ENCODE measurements at places on chromosomes 7 and 10. TPM values are rescaled to one million over a fixed set of nuclear protein-coding genes. Genes with fewer than 3 reads are reported as not detected.

SFTPD gene
- total RNA-seq: not detected

EBLN1 gene
- not detected for total RNA-seq

TECPR1 gene
- 25.5 TPM for total RNA-seq

KEL gene
- total RNA-seq: not detected

CALY gene
- total RNA-seq: not detected

CALD1 gene
- 227 TPM for total RNA-seq

CCL24 gene
- total RNA-seq: not detected

ZDHHC6 gene
- 26.2 TPM for total RNA-seq

PSD gene
- not detected for total RNA-seq

SMO gene
- 6.9 TPM for total RNA-seq

YWHAG gene
- total RNA-seq: 297 TPM

SMKR1 gene
- total RNA-seq: not detected

APBB1IP gene
- 37.2 TPM for total RNA-seq

PTF1A gene
- not detected for total RNA-seq

HOXA1 gene
- total RNA-seq: 1.3 TPM

CHST3 gene
- total RNA-seq: 80.3 TPM

CDK13 gene
- 44.4 TPM for total RNA-seq

- DNase-seq: no peak
Measured at GRCh38 chr7:153581419-153581818, 470.8 kb upstream of the DPP6 start.

DNA sequence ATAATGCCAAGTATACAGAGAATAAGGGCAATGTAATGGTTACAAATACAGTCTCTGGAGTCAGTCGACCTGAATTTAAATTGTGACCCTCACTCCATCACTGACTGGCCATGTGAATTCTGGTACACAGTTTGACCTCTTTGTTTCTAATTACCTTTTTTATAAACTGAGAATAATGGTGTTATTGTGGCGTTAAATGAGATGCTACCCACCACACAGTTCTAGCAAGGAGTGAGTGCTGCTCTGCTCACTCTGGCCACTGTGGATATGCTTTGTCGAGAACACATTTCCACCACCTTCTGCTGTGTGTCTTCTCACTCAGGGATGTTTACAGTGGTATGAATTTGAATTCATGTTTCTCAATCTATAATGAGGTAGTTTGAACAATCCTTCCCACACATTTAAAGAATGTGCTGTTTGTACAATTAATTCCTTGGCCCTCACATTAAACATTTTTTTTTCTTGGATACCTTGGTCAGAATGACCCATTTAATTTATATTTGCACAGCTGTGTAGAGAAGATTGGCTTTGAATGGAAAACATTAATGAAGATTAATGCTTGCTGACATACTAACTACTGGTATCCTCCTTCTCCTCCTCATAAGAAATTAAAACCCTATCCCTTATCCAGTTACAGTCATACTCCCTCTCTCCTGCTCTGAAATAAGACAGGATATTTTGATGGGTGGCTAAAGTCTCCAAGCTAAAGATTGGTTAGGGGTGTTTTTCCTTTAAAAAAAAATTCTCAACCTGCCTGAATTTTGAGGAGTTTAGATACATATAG is 42.4 kb downstream of the PLCE1 start:
- no peak for DNase-seq

- DNase-seq: no peak
Measured at GRCh38 chr7:50679218-50680007, 103.3 kb downstream of the GRB10 start.

DNA sequence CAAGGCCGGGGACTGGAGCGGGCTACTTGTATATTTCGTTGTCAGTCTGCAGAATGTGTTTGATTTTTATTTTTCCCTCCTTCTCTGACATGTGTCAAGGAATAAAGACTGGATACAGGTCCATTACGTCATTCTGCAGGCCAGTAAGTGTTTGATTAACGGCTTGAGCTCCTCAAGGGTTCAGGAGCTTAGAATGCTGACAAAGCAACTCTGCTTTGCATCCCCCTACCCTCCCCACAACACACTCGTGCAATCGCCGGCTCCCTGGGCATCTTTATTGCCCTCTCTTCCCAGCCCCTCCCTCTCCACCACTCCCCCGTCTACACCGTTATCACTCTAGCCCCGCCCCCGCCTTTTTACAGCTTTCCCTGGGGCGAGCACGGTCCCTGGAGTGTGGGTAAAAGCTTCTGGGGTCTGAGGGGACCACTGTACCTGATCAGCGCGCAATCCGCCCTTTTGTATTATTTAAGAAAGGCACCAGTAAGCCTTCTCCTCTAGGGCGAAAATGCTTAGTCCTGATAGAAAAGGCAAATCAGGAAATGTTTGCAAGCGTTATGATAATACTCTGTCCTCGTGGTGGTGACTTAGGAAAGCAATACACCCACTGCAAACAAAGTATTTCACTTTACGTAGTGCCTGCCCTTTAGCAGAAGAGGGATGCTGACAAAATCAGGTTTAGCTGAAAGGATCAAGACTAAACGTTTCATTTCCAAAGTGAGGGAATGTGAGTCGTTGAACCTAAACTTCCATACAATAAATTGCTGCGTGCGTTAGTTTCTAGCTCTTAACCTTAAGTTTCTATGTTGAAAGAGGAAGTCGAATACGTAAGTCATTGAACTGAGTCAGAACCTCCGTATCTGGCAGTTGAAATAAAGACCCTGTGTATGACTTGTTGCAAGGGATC is 1.4 kb upstream of the CREB5 start:
- DNase-seq: no peak

DNA sequence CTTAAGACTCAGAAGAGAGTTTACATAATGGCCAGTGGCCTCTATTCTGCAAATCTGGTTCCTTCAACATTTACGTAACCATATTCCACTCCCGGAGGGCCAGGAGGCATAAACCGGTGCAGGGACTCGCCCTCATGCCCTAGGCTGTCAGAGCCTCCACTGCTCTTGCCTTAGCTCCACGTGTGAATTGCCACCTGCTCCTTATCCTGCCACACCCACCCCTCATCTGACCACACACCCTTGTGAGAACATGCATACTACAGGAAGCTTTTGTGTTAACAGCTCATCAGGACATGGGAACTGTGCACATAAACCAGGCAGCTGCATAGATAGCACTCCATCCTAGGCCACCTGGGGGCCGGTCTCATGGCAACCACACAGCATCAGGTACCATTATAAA is 146.7 kb upstream of the PFKP start:
- no peak for DNase-seq

DNA sequence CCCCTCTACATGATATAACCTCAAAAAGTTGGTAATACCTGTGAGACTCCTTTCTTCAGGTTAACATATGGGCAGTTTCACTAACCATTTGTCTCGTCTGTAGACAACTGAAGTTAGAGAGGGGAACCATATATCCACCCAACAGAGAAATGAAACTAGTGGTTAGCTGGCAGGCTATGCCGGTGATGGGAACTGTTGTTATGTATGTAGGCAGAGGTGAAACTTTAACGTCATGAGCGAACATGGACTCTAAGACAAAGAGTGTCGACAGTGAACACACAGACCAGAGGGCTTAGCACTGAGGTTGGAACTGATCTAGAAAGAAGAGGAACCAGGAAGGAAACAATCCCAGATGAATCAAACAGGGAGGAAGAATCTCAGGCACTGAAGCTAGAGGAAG is 112.4 kb downstream of the ELMO1 start:
- no peak for DNase-seq

- no peak for DNase-seq
Measured at GRCh38 chr7:148264933-148265557, 325.5 kb upstream of the C7orf33 start.

GRCh38 chr7:128311013-128311412 is 32.7 kb downstream of the RBM28 start:
- DNase-seq: no peak

DNA sequence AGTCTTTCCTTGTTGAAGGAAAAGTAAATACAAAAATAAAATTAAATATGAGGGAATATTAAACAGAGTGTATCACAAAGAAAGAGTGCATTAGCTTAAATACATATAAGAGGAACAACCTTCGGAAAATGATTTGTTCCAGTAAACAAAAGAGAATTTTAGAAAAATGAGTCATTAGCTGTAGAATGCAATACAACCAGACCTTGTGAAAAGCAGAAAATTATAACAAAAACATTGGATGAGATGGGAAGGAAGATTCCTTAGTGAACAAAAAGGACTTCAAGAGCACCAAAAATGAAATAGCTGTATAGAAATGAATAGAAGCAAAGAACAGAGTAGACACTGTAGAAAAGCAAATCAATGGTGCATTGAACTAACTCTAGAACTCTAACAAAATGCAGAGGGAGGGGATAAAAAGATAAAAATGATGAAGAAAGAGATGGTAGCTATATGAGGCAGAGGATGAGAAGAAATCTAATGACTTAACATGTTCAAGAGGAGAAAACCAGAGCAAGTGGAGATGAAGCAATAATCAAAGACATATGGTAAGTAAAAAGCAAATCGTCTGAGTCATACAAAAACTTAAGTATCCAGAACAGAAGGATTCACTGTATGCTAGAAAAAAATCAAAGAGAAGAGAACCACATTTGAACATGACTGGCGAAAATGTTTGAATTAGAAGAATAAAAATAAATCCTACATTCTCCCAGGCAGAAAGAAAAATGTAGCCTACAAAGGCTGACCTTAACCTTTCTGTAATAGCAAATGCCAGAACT is 190.5 kb downstream of the TMEM26 start:
- no peak for DNase-seq

- DNase-seq: no peak
Measured at GRCh38 chr7:66033471-66034385, 41.9 kb upstream of the ASL start.

GRCh38 chr10:16472828-16473227 is 36.0 kb downstream of the PTER start:
- DNase-seq: no peak

DNA sequence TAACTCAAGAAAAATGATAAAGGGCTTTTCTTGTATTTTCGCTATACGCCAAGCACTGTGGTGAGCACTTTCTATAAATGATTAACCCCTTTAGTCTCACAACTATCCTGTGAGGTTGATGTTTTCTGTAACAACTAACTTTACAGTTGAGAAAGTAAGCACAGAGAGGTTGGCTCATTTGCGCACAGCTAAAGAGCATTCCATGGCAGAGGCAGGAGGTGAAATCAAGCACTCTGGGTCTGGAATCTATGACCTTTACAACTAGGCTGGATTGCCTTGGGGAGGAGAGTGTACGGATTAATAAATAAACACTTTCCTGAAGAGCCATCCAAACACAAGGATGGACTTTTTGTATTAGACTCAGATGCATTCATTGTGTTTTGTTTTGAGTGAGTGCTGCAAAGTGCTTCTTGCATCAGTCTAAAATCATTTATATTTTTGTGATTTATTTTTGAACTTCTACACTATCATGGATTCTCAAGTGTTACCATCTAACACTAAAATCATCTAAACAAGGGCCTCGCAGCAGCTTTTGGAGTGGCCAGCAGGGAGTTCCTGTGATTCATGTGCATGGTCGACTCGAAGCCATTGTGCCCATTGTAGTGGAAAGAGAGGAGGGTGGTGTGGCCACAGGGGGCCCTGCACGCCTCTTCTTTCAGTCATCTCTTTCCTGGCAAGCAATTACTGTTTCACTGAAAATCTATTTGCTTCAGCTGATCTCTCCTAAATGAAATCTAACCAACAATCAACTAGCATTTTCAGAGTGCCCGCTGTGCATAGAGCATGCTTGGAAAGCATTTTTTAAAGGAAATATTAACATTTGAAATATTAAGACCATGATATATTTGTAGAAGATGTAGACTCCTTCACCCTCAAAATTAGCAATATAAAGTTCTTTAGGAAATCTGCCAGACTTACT is 633.4 kb upstream of the COBL start:
- DNase-seq: no peak

DNA sequence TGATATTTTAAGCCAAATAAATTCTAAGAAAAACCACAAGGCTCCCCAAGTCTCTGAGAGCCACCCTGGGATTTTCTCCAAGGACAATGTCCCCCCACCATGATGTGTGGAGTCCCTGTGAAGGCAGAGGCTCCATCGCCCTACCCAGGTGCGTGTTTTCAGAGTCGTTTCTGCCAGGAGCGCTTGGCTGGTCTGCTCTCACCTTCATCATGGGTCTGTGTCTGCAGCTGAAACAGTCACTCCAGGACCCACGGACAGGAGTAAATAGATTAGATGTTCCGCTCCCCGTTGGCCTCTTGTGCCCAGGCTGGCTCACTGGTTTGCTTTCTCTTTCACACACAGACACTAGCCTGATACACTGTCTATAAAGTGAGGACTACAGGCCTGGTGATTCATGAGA is 217.5 kb downstream of the SFMBT2 start:
- DNase-seq: no peak

DNA sequence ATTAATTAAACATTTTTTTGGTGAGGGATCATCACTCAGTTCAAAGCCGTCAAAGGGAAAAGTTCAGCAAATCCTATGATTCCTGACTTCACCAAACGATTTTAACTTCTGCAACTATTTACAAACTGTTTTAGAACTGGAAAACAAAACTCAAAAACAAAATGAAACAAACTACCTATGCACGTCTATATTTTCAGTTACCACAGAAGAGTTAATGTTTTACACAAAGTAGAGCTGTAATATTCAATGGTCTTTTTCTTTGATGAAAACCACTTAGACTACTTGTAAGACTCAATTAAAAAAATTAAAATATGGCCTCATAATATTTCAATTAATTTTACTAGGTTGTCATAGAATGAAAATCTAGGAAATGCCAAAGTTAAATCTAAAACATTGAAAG is 131.5 kb downstream of the ATE1 start:
- no peak for DNase-seq

GRCh38 chr10:31319602-31320549 is 860 bp downstream of the ZEB1 start:
- peak; percentile 88 for DNase-seq

DNA sequence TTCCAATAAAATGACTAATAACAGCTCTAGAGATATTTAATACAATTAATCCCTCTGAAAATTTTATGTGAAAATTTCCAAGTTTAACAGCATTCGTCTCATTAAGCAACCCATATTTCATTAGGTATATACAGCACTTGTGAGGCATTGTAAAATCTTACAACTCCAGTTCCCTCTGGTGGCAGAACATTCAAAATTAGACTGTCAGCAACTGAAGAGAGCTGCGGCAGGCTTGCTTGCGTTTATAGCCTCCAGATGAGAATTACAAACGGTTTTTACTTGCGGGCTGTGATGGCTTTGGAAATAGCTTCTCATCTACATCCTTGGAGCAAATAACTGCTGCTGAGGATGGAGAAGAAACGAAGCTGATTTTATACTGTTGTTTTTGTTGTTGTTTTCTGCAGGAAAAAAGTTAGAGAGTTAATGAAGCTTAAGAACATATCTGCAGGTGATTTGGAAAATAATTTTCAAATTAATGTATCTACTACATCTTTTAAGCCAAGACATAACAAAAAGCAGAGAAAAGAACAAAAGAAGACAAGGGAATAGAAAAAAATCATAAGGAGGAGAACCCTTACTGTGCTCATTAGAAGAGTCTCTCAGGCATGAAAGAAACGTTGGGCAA is 171.3 kb downstream of the MAGI2 start:
- no peak for DNase-seq

DNA sequence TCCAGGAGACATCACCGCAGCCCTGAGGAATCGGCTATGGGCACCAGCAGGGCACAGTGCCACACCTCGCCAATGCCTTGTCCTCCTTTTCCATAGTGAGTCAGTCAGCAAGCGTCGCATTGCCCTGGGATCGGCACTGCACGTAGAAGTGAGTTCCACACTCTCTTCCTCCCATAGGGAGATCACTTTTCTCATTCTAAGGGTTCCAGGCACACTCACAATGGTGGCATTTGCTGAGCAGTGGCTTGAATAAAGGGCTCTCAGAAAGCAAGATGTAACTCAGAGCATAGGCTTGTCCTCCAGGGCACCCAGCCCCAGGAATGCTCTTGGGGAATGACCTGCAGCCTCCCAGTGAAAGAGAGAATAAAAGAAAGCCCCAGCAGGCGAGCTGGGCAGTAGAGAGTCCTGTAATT is 1.1 kb upstream of the VIM start:
- DNase-seq: no peak

Measured in mesenteric fat pad (tissue), 1 donor.